ENCODE measurements at places on chromosomes 3 and 15.

DNA sequence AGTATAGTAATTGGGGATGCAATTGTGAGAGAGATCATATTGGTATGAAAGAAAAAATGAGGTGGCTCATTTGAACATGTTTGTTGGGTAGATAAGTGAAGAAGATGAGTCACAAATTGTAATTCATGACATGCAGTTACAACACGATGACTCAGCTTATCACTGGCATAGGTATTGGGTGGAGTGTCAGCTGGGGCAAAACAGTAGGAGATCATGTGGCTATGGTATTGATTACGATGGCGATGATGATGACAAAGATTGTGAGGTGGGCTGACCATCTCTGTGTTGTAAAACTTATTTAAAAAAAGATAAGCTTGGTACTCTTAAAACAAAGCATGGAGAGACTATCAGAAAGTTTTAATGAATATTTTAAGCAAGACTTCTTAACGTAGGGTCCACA lies 11.6 kb upstream of the DPH6 start:
- DNase-seq, result no peak

- DNase-seq, result peak; percentile 93
These were observed at the start of gene PPCDC for GRCh38 chr15:75023181-75023871. TSS of gene PPCDC (plus strand) at chr15:75023590. CDS start at chr15:75028319, 4,729 bp downstream.

DNA sequence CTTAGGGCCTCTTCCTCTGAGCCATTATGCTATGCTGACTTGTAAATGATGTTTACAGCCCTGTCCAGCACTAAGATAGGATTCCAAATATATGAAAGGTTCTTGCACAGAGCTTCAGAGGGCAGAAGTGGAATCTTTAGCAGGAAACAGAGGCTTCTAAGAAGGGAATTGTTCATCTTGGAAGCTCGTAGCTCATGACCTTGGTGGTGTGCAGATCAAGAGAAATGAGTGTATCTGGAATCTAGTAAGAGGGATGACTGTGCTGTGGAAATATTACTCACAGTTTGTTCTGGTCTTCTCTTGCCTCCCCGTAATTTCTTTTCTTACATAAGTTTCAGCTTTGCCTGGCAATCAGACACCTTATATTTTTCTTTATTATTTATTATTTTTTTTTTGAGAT lies 175.8 kb downstream of the SPATA16 start:
- DNase-seq, result no peak

DNA sequence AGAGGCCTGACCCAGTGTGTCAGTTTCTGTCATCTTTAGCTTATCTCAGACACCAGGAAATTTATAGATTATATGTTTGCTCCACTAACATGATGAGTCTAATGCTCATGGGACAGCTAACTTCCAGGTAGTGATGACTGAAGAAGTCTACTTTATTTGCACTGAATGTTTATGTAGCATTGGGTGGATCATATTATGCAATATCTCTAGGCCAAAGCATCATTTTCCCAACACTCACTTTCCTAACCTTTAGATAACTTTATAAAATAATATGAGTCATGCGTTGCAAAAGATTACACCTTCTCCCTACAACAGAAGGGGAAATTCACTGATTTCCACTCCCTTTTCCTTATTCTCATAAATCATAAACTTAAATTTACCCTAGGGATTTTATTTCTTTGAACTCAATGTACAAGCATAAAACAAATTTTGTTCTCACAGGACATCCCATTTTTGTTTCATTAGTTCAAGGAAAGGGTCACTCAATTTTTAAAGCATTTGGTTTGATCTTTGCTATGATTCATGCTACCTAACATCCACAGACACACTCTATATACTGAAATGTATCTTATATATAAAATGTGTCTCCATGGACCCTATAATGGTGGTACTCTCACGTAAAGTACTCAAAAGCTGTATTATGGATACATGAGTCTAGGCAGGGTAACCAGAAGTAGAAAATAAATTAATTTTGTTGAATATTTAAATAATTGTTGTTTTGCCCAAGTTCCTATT lies 225.2 kb downstream of the WDR72 start:
- DNase-seq, result no peak
